ENCODE measurements at places on chromosomes 7 and 10.

- DNase-seq, result no peak
These were observed 249.2 kb downstream of the PARD3 start for GRCh38 chr10:34565934-34566333.

GRCh38 chr7:47046949-47047348 lies 535.0 kb downstream of the TNS3 start:
- no peak for DNase-seq

DNA sequence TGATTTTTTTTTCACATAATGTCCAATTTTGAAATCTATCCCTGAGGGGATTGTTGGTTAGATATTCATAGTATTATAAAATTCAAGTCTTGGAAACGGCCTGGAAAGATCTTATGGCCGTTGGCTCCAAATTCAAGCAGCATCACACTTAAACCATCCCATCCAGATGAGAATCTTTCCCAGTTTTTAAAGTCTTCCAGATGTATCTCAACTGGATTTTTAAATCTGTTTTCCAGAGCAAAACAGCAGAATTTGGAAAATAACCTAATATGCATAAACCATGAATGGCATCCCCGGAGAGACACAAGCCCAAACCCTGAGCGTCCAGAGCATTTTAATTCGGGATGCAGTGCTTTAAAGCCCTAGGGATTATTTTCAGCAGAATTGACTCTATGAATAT lies 208.2 kb upstream of the PRKCQ start:
- DNase-seq, result no peak

GRCh38 chr7:16210171-16210570 lies 211.2 kb downstream of the CRPPA start:
- no peak for DNase-seq

GRCh38 chr7:52959878-52960660 lies 75.4 kb upstream of the POM121L12 start:
- no peak for DNase-seq

- no peak for DNase-seq
These were observed 638.5 kb downstream of the PHTF2 start for GRCh38 chr7:78437118-78437517.

DNA sequence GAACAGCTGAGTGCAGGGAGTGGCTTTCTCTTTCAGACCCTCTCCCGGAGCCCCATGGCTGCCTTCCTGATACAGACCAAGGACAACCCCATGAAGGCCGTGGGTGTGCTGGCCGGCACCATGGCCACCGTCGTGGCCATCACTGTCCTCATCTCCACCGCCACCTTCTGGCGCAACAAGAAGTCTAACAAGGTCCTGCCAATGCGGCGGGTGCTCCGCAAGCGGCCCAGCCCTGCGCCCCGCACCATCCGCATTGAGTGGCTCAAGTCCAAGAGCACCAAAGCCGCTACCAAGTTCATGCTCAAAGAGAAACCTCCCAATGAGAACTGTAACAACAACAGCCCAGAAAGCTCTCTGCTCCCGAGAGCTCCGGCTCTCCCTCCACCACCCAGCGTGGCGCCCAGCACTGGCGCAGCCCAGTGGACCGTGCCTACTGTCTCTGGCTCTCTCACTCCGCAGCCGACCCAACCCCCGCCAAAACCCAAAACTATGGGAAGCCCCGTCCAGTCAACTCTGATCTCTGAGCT lies 11.2 kb downstream of the LRIT2 start:
- DNase-seq, result no peak

- peak; percentile 39 for DNase-seq
These were observed at the start of gene HOXA7 for GRCh38 chr7:27156508-27156898. TSS of gene HOXA7 (minus strand) at chr7:27156675. CDS start at chr7:27156545, 130 bp downstream.

GRCh38 chr7:35987016-35987415 lies 166.0 kb upstream of the EEPD1 start:
- DNase-seq, result no peak
